ENCODE measurements at places on chromosomes 13 and 19.
A peak's percentile ranks its signal among the peaks of the same experiment; 100 is the strongest.

DNA sequence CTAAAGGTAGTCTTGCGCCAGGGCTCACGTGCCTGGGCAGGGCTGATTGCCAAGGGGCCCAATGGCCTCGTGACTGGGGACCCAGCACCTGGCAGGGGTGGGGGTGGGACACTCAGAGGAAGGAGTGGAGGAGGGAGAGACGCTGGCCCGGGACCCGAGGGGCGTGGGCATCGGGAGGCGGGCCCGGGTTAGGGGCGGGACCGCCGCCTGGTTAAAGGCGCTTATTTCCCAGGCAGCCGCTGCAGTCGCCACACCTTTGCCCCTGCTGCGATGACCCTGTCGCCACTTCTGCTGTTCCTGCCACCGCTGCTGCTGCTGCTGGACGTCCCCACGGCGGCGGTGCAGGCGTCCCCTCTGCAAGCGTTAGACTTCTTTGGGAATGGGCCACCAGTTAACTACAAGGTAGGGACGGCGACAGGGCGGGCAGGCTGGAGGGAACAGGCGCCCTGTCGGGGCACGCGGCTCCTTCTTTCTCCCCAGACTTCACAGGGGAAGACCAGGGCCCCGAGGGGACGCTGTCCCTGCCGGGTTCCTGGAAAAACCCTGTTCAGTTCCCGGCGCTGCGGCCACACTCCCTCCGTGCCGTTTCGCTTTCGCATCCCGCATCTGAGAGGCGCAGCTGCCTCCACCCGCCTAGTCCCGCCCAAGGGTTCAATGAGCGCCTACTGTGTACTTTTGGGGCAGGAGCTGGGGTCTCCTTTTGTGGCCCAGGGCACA lies at the start of gene IFI30:
Gene IFI30, plus strand, starts transcription at position 242 of the 717 bp plus-strand sequence. Its CDS starts 29 bp downstream, at position 271.
- peak; percentile 58 for DNase-seq

DNA sequence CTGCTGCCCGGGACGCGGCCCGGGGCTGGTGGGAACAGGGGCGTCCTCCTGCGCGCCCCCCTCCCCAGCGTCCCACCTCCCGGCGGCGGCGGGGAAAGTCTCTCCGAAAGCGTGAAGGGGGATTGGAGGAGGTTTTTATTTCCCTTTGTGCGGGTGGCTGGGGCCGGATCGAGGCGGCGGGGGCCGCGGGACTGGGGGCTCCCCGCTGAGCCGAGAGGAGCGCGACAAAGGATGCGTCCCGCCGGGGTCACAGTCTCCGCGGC lies 132 bp downstream of the SHD start:
- DNase-seq, result no peak

DNA sequence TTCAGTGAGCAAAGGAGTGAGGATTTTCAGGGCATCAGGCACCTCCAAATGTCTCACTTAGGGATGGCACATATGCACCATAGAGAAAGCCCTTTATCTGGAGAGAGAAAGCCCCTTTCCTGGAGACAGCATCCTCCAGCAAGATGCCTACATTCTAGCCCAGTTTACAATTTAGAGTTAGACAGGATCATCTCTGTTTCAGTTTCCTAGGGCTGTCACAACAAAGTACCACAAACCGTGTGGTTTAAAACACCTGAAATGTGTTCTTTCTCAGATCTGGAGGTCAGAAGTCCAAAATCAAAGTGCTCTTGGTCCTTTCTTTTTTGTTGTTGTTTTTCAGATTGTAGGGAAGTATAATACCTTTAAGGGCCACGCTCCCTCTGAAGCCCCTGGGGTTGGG lies 61.8 kb downstream of the MBNL2 start:
- DNase-seq, result no peak

DNA sequence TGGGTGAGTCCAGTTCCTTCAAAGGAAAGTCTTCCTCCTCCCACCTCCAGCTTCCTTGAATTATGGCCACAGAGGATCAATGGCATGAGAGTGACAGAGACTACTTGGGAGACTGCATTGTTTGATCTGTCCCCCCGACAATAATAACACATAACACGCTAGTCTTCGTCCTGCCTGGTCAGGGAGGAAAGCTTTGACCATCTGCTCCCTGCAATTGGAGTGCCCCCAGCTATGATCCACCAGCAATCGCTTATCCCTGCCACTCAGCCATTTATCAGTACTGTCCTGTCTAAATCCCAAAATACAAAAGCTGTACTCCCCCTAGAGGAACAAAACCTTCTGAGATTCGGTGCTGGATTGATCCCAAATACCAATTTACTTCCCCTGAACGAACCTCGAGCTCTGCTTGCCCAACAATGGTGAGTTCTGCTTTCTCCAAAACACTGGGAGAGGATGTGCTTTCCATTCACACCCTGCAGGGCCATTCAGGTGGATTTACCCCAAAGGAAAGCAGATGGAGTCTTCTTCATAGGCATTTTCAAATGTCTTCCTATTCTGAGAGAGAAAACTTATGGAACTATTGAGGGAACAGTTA lies 466.7 kb downstream of the TSHZ3 start:
- no peak for DNase-seq

- DNase-seq, result no peak
Measured at GRCh38 chr19:44635581-44636438, 7.9 kb upstream of the PVR start.

DNA sequence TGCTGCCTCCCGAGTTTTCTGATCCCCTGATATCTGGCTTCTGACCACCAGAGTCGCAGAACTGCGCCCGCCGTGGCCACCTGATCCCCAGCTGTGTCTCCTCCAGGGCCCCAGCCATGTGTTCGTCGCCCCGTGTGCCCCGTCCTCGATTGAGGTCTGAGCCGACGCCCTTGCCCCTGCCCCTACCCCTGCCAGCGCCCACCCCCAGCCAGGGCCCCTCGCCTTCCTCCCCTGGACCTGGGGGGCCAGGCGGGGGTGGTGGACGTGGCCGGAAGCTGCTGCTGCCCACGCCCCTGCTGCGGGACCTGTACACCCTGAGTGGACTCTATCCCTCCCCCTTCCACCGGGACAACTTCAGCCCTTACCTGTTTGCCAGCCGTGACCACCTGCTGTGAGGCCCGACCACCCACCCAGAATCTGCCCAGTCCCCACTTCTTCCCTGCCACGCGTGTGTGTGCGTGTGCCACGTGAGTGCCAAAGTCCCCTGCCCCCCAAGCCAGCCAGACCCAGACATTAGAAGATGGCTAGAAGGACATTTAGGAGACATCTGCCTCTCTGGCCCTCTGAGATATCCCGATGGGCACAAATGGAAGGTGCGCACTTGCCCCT lies 9.2 kb downstream of the PLPPR2 start:
- DNase-seq, result no peak

- no peak for DNase-seq
Measured at GRCh38 chr13:34056733-34057258, 238.8 kb downstream of the RFC3 start.

DNA sequence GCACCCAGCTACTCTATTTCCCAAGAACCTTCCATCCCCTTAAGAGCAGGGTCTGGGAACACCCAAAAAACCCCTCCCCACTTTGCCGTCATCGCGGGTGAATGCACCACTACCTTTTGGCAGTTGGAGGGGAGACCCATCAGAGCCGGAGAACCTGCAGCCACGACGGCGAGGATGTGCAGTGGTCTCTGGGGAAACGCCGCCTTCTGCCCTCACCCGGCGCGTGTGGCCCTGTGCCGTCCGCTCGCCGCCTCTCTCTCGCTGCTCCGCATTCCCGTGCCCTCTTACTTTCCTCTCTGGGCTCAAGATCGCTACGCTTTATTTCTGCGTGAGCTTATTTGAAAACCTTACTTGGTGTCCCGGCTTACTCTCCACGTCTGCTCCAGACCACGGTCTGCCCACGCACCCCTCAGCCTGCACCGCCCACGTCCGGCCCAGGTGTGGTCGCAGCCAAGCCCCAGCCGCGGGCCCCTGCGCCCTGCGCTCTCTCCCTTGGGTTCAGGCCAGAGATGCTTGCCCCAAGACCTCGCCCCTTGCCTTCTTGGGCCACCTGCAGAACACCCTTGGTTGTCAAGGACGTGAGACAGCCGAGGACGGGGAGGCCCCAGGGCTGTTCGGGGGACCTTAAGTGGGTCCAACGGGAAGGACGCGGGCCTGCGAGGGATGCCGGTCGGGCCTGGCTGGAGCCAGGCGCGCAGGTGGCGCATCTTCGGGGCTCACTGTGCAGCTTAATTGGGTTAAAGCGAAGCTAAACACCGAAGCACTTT lies 2.0 kb upstream of the MAB21L1 start:
- peak; percentile 77 for DNase-seq

DNA sequence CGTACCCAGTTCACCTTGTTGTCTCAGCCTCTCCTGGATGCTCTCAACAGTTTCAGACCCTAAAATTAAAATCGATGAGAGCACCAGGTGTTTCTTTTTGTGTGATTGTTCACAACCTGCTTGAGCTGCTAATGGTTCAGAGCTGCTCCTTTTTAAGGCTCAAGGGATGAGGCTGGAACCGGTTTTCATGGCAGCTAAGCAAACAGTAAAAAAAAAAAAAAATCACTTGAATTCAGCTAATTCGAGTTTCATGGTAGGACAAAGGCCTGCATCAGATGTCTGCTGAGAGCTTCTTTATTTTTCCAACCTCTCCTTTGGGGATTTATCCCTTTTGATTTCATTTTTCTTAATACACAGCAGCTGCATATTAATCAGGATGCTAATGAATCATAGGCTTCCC lies 6.5 kb downstream of the SYCE2 start:
- DNase-seq, result no peak

All from right kidney (tissue), 9 donors.